ENCODE measurements at places on chromosomes 3 and 15. TPM values are rescaled to one million over a fixed set of nuclear protein-coding genes. Genes with fewer than 3 reads are reported as not detected.

SLC22A13 gene
- total RNA-seq, result 0.16 TPM

PCLAF gene
- total RNA-seq, result 25.1 TPM

IFRD2 gene
- total RNA-seq, result 85.9 TPM

FRMD4B gene
- 34.6 TPM for total RNA-seq

TIPARP gene
- 18.1 TPM for total RNA-seq

SECISBP2L gene
- 25.1 TPM for total RNA-seq

ROPN1B gene
- not detected for total RNA-seq

LRRC31 gene
- total RNA-seq, result not detected

CXCR6 gene
- not detected for total RNA-seq

SLC51B gene
- total RNA-seq, result not detected

TM4SF18 gene
- 498 TPM for total RNA-seq

DUOX1 gene
- not detected for total RNA-seq

ZIC4 gene
- not detected for total RNA-seq

IGSF10 gene
- 0.06 TPM for total RNA-seq

IL17RB gene
- total RNA-seq, result not detected

PPP1R14D gene
- total RNA-seq, result not detected

MFAP1 gene
- 18.9 TPM for total RNA-seq

PLA2G4B gene
- total RNA-seq, result 0.16 TPM

GOLGA8R gene
- 1.3 TPM for total RNA-seq

SAXO2 gene
- total RNA-seq, result 0.06 TPM

HHLA2 gene
- total RNA-seq, result not detected

HRG gene
- not detected for total RNA-seq

MESP2 gene
- total RNA-seq, result not detected

SNAP23 gene
- 193 TPM for total RNA-seq

TRIM42 gene
- total RNA-seq, result not detected

GPR149 gene
- not detected for total RNA-seq

CASR gene
- total RNA-seq, result not detected

GOLGA8S gene
- not detected for total RNA-seq

ISL2 gene
- total RNA-seq, result under 0.01 TPM

PATL2 gene
- 0.16 TPM for total RNA-seq

ABHD6 gene
- 13.3 TPM for total RNA-seq

GREM1 gene
- 0.16 TPM for total RNA-seq

SCN5A gene
- total RNA-seq, result 5.2 TPM

IGDCC3 gene
- total RNA-seq, result not detected

GOLGA6L7 gene
- total RNA-seq, result not detected

DNAH12 gene
- total RNA-seq, result 0.16 TPM

SPINK8 gene
- total RNA-seq, result not detected

RAD54L2 gene
- 25.4 TPM for total RNA-seq
